ENCODE measurements at places on chromosomes 5 and 9.

- no peak for DNase-seq
Observed at GRCh38 chr5:56596155-56596554, 219.2 kb upstream of the MAP3K1 start.

DNA sequence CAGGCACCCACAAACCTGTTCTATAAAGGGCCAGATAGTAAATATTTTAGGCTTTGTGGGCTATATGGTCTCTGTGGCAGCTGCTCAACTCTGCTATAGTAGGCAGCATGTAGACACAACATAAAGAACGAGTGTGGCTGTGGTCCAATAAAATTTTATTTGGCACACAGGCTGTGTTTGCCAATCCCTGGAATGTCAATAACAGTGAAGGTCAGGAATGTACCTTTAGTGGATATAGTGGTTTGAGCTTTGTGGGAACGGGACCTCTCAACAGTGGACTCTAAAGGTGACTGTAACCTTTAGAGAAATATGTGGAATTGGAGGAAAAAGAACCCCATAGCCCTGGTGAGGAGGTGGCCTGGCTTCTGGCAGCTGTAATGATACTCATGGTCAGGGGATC, 145.2 kb downstream of the MAST4 start:
- DNase-seq, result no peak

DNA sequence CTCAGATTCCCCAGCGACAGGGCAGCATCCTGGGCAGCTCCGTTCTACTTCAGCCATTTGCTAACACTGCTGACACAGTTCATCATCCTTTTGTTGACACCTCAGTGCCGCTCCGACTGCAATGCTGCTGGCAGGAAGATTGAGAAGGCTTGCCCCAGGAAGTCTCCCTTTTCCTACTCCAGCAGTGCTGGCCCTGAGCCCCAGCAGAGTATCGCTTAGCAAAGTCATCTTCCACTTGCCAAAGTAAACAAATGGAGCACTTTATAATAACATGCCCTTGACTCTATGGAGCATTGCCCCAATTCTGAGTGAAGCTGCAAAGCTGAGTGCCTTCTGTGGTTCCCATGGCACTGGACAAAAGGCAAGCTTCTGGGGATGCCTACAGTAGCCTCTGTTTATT, 32.2 kb downstream of the PRLR start:
- DNase-seq, result no peak

GRCh38 chr5:66655395-66656324, 59.5 kb downstream of the MAST4 start:
- DNase-seq, result no peak

GRCh38 chr5:56012281-56012963, 17.7 kb upstream of the IL6ST start:
- no peak for DNase-seq

GRCh38 chr5:104199771-104200170, 637.2 kb upstream of the NUDT12 start:
- DNase-seq, result no peak

GRCh38 chr9:126877418-126877817, 17.0 kb downstream of the ZBTB34 start:
- DNase-seq, result no peak

- no peak for DNase-seq
Observed at GRCh38 chr9:34715639-34716215, 5.8 kb upstream of the CCL21 start.

DNA sequence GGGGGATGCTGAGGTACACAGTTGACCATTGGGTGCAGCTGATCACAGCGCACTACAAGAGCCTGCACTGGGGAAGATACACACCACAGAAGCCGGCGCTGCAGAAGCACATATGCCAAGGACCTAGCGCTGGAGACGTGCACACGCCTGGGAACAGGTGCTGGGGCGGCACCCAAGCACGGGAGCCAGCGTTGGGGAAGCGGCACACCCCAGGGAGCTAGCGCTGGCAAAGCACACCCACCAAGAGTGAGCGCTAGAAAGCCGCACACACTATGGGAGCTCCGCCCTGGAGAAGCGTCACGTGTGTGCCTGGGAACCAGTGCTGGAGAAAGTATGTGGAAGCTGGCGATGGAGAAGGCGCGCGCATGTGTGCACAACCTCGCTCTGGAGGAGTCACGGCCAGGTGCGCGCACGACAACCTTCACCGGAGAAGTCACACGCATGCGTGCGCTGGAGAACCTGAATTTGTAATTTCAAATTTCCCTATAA, 4.5 kb downstream of the FANCC start:
- no peak for DNase-seq

DNA sequence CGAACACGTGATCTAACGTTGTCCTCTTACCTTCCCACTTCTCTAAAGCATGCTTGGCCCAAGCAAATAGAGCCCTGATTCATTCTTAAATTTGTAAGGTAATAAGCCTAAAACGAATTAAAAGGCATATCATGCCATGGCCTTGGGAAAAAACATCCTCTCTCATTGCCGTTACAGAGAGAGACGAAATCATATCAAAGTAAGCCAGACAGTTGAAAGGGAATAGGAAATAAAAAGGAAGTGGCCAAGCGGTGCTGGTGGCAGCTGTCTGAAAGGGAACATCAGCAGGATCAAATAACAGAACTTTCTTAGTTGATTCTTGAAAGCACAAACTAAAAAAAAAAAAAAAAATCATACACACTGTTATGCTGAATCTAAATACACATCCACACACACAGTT, 49.1 kb upstream of the CDH6 start:
- no peak for DNase-seq

DNA sequence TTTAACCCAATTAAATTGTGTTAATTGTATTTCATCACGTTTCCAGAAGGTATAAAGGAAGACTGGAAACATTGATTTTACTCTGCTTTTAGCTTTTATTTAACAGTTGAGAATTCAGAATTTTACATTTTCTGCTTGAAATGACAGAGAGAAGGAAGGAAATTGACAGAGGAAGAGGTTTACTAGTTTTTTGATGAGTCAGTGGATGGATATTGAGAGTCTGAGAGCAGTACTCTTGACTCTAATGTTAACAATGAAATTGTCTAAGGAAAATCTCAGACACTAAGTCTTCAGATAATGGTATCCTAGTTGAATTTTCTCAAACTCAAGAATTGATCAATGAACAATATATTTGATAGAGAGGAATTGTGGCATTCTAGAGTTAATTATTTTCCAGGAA, 60.6 kb downstream of the IPO11 start:
- DNase-seq, result no peak

- DNase-seq, result no peak
Observed at GRCh38 chr9:129761293-129761900, 8.6 kb upstream of the PTGES start.

Measured in stimulated activated naive CD8-positive, alpha-beta T cell treated with anti-CD3 and anti-CD28 coated beads, Interleukin-15, amount 100 ng/mL, for 72 hours (primary cell).